GM23338 (cell line): ENCODE measurements at places on chromosomes 7 and 10. TPM values are rescaled to one million over a fixed set of nuclear protein-coding genes. Genes with fewer than 3 reads are reported as not detected.

- H3K36me3 ChIP-seq = no peaks in the 10 kb centered on the region
- DNase-seq = no peak
- H3K4me3 ChIP-seq = no peak within 1 kb of the TSS
- H3K27ac ChIP-seq = no peak within 1 kb of the TSS
- no peaks in the 10 kb centered on the region for H3K4me1 ChIP-seq
- no peaks in the 10 kb centered on the region for H3K27me3 ChIP-seq
Measured at GRCh38 chr10:48996-49395, at the start of gene TUBB8. TUBB8 (minus strand) TSS chr10:49296; CDS start chr10:49238, 58 bp downstream.

RELN gene
- total RNA-seq = 0.19 and 0.76 TPM in 2 replicates

DNA sequence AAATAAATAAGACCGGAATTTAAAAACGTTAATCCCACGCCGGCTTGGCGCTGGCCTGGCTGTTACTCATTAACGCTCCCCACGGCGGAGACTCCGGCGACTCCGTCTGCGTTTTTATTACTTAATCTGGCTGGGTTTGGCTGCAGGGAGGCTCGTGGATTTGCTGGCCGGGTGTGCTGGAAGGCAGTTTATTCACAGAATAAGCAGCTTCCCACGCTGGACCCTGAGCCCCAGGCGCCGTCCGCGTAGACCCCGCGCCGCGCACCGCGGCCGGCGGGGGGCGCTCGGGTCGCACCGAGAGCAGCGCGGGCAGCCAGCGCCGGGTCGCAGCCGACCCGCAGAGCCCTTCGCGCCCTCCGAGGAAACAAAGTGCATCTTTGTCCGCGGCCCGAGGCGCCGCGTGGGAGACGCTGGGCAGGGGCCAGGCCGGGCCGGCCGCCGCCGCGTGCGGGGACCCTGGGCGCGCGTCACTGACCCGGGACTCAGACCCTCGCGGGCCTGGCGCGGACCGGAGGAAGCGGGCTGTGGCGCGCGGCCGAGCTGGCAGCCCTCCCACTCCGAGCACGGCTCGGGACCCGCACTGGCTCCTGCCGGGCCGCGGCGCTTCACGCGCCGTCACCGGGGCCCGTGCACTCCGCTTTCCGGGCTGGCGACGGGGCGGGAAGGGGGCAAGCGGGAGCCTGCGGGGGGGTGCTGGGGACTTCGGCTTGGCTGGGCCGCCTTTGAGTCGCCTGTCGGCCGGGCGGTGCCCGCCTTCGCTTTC is 587 bp upstream of the GRK5 start:
- DNase-seq = peak; percentile 76
- peaks cover 18% of the 10 kb centered on the region for H3K27me3 ChIP-seq
- H3K4me3 ChIP-seq = peak overlapping the region; percentile 86
- no peak overlapping the region for H3K27ac ChIP-seq
- H3K4me1 ChIP-seq = peaks cover 32% of the 10 kb centered on the region

IDI2 gene
- total RNA-seq = not detected in 2 replicates

ACSL5 gene
- not detected in 2 replicates for total RNA-seq
